NCI-H460 (cell line): ENCODE measurements at places on chromosomes 7 and 10. TPM values are rescaled to one million over a fixed set of nuclear protein-coding genes. Genes with fewer than 3 reads are reported as not detected.

GRCh38 chr7:131045526-131045925 is 282.1 kb upstream of the MKLN1 start:
- no peak for DNase-seq

POT1 gene
- 65.0 and 71.5 TPM in 2 replicates for total RNA-seq

FAM237B gene
- total RNA-seq: not detected in 2 replicates

MCM10 gene
- 9.8 and 10.1 TPM in 2 replicates for total RNA-seq

DNA sequence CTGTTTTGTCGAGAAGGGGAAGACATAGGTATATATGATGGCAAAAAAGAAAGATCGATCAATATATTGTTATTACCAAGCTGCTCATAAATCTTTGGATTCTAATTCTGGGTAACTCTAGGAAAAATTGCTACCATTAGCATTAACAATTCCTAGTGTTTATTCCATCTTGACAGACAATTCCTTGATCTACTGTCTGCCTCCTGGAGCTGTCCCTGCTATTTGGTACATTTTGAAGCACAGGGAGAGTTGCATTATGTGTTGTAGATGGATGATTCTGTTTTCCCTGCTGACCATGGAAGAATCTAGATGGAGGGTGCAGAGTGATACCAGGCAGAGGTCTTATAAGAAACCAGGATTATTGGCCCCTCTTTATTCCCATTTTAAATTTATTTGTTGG is 29.1 kb upstream of the SEM1 start:
- no peak for DNase-seq

DNA sequence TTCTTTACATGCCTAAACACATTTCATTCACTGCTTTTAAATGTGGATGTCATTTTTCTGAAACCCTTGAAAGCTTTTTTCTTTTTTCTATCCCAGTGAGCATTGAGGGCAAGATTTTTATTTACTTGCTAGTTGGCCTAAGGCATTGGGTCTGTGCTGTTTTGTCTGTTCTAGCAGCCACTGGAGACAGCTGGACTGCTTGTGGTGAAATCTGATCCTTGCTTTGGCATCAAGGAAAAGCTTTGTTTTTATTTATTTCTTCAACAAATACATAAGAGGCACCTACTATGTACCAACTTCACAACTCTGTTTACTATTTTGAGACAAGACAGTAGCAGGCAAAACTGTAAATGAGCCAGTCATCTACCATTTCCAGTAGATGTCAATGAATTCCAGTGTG is 28.4 kb upstream of the PDLIM1 start:
- DNase-seq: no peak

DNA sequence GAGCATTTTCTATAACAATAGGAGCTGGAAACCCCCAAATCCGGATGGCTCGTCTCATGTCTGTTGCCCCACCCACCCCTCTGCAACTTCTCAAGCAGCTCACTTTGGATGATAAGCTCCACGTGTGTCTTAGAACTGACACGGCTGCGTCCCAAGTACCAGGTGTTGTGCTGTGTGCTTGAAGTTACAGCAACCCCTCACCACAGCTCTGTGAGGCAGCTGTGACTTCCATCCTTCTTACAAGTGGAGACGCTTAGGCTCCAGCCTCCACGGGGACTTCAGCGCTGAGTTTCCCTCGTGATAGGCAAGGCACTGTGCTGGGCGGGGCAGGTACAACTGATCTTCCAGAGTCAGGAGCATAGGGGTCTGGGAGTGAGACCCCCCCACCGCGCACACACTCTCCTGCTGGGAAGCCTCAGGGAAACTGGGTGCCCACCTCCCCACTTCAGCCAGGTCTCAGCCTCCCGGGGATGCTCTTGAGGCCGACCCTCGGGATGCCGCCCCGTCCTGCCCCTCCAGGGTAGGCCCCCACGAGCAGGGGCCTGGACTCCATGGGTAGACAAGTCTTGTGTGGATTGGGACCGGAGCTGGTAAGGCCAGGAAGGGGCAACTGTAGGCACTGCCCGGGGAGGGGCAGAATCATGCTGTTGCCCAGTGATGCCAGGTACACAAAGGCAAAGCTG is 31.4 kb downstream of the EN2 start:
- DNase-seq: no peak

GRCh38 chr10:108789919-108790318 is 1133.4 kb downstream of the XPNPEP1 start:
- DNase-seq: no peak
